ENCODE measurements at places on chromosomes 3 and 15.

GRCh38 chr3:112303764-112304325, 9.8 kb upstream of the SLC9C1 start:
- no peak for DNase-seq

DNA sequence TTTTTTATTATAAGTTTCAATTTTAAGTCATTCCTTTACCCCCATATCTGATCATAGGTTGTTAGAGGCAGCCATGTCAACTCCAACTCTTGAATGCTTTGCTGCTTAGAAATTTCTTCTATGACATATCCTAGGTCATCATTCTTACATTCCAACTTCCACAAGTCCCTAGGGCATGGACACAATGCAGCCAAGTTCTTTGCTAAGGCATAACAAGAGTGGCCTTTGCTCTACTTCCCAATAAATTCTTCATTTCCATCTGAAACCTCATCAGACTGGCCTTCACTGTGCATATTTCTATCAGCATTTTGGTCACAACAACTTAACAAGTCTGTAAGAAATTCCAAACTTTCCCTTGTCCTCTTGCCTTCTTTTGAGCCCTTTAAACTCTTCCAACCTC, 28.5 kb downstream of the TRIM42 start:
- DNase-seq = no peak

DNA sequence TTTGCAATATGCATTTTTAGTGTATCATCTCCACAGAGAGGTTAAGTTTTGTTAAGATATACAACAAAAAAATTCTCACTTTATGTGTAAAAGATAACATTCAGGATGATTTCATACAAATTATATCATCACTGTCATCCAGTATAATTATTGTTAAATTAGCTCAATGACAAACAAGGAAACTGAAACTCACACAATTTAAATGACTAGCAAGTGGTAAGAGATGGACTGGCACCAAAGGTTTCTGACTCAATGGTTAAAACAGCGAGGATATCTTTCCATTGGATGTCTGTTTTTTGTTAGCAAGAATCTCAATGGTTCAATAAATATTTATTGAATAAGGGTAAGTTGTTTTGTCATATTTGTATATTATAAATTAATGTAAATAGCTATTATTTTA, 22.6 kb downstream of the CIP2A start:
- no peak for DNase-seq

GRCh38 chr3:179882292-179882691, 154.4 kb downstream of the PEX5L start:
- no peak for DNase-seq

GRCh38 chr3:62918131-62918530, 42.9 kb upstream of the CADPS start:
- no peak for DNase-seq

DNA sequence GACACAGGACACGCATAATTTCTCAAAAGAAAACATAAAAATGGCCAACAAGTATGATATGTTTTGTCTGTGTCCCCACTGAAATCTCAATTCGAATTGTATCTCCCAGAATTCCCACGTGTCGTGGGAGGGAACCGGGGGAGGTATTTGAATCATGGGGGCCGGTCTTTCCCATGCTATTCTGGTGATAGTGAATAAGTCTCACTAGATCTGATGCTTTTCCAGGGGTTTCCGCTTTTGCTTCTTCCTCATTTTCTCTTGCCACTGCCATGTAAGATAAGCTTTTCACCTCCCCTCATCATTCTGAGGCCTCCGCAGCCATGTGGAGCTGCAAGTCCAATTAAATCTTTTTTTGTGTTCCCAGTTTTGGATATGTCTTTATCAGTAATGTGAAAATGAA, 12.1 kb upstream of the POU1F1 start:
- no peak for DNase-seq

Data from amniotic stem cell (primary cell).